Vagina (tissue), 2 donors: ENCODE measurements at places on chromosomes 16 and 17.

DNA sequence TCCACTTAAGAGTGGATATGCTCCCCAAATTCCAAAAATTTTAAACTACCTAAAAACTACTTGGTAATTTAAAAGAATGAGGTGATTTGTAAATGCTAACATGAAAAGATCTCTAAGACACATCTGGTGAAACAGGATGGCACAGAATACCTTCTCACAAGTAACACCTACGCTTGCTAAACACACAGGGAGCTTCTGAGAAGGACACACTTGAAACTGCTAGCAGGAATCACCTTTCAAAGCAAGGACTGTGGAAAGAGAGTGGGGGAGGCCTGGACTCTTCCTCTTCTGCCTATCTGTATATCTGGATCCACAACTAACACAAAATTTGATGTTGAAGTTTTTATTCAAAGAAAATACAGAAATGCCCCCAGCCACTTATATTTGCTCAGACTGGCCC lies 52.4 kb downstream of the CYTH1 start:
- no peak for DNase-seq

DNA sequence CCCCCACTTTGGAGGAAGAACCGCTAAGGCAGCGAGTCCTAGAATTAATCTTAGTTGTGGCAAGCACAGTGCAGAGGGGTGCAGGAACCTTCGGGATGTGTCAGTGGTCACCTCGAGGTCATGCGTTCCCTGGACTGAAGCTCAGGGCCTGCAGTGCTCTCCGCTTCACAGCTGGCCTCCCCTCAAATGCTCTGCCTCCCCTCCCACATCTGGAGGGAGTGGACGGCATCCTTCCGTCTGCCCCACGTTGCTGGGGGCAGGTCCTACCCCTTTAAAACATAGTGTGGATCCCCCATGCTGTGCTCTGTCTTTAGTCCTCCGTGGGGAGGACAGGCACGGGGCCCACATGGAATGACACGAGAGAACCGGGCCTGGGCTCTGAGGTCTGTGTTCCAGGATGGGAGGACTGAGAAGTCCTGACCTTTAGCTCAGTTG lies 99.5 kb upstream of the CDC42EP4 start:
- DNase-seq: no peak

DNA sequence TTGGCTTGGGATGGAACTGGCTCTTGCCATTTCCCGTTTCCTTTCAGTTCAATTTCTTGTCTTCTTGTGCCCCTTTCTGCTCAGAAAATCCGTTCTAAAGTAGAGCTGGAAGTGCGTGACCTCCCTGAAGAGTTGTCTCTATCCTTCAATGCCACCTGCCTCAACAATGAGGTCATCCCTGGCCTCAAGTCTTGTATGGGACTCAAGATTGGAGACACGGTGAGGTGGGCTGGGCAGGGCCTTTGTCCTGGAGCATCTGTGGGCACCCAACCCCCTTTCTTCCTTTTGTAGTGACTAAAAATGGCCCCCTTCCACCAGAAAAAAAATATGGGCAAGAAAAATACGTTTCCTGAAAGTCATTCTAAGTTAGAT lies 32.9 kb upstream of the EFCAB13 start:
- DNase-seq: no peak

DNA sequence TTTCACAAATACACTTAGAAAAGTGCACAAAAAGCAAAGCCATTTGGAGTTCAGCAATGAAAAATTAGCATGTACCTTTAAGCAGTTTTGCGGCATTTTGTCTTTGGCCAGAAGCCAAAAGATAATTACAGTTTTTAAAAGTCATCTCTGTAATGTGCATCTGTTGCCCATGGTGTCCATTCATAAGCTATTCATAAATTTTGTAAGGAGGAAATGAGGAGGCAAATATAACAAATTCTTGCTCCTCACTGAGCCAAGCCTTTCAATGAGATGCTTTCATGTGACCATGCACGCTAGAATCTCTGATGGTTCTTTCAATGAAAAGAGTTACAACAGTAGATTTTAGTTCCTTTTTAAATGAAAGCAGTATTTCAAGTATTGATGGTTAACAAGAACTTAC lies 247.1 kb upstream of the MON1B start:
- DNase-seq: no peak

DNA sequence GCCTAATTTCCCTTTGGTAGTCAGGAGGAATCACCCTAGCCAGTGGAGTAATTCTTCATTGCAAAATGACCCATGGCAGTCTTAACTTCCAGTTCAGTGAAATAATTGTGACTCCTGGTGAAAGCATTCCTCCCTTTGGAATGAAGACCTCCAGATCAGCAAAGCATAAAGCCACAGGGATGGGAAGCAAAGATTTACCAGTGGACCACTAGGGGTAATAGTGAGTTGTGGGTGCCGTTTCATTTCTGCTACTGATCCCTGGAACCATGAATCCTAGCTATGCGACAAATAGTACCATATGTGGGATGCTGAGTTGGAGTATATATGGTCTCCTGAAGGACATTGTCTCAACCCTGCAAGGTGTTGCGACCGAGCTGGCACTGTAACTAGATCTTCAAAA lies 13.7 kb downstream of the DYNLL2 start:
- no peak for DNase-seq

DNA sequence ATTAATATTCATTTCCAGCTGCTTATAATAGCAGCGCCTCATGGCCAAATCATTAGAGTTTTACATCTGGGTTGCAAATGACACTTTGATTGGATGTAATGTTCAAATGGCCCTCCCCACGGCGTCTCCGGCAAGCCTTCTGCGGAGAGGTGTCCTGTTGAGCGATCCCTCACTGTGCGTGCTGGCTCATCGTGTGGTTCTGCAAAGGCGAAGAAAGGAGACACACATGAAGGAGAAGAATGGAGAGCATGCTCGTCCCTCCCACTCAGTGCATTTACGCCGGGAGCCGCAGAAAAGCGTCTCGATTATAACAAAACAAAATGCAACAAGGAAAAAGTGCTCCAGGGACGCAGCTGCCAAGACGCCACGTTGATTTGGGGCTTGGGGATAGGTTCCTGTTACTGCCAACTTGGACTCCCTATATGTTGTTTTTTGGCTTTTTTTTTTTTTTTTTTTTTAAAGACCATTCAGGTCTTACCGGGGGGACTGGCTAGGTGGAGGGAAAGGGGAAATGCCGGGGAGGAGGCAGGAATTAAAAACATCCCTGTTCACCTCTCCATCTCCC lies 117.6 kb downstream of the C16orf78 start:
- DNase-seq: no peak

GRCh38 chr17:77846531-77847085 lies 111.9 kb upstream of the TNRC6C start:
- no peak for DNase-seq

- DNase-seq: no peak
Observed at GRCh38 chr16:66926171-66926947, 1.0 kb upstream of the RRAD start.

DNA sequence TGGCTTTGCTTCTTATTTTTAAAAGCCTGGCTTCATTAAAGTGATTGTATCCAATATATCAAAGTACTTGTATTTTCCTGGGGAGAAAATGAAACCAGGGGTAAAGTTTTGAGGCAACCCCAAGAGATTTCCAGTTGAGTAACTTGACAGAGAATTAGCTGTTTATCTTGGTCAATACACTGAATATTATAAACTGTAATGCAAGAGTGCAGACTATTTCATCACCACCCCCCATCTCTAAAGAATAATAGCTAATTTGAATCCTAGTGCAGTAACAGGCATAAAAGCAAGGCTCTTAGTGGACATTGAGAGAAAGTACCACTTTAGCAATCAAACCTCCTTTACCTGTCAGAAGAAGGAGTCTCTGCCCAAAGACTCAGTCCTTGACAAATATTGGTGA lies 27.0 kb downstream of the IRX6 start:
- no peak for DNase-seq

- no peak for DNase-seq
Observed at GRCh38 chr16:48526058-48526957, 83.7 kb downstream of the N4BP1 start.

GRCh38 chr16:10751291-10751697 lies 7.7 kb downstream of the NUBP1 start:
- no peak for DNase-seq

- DNase-seq: no peak
Observed at GRCh38 chr17:27473748-27474609, 17.7 kb downstream of the KSR1 start.
